ENCODE measurements at places on chromosomes 2 and 18.
A peak's percentile ranks its signal among the peaks of the same experiment; 100 is the strongest.

DNA sequence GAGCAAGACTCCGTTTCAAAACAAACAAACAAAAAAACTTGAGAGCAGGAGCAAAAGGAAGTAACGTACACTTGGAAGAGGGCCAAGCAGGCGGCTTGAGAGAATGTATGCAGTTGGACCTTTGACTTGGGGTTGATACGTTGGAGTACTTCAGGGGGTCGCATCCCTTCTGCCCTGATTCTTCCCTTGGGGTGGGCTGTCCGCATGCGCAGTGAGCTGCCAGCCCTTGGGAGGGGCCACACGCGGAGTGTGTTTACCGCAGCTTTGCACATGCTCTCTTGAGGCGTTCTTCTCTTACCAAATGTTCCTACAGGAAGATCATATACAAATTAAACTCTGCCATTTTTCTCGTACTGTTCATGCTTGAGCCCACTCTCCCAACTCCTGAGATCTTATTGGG lies 38.1 kb upstream of the SOCS6 start:
- no peak for DNase-seq

DNA sequence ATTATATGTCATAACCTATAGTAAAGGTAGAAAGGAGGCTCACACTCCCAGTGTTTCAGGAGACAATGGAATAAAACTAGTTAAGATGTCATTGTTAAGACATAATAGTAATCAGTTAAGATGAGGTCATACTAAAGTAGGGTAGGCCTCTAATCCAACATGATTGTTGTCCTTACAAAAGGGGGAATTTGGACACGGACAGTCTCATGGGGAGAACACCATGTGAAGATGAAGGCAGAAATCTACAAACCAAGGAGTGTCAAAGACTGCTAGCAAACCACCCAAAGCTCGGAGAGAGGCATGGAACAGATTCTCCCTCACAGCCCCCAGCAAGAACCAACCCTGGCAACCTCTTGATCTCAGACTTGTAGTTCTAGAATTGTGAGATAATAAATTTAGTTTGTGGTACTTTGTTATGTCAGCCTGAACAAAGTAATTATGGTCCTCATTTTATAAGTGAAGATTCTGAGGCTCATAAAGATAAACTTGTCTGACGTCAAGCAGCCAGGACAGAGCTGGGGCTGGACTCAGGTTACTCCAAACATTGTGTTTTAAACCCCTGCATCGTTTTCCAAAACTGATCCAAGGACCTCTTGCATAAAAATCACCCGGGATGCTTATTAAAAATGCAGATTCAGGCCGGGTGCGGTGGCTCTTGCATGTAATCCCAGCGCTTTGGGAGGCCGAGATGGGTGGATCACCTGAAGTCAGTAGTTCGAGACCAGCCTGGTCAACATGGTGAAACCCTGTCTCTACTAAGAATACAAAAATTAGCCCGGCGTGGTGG lies 47.8 kb downstream of the CCDC195 start:
- no peak for DNase-seq

GRCh38 chr2:120005834-120006521 lies 6.9 kb upstream of the EPB41L5 start:
- no peak for DNase-seq

DNA sequence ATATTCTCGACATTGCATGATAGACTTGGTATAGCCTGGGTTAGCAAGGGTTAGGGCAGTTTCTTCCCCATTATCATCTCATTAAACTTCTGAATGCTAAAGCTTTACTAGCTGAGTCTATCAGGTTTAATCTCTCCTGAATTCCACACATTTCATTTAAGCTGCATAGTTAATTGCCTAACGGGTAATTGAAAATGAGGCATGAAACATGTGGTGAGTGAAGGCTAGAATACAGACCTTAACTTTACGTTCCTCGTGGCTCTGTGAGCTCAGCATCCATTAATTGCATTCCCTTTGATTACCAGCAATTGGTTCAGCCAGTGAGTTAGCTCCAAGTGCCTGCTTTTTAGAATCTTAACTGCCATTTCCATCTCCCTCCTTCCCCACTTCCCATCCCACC lies 126.5 kb upstream of the MEX3C start:
- no peak for DNase-seq

GRCh38 chr2:191740016-191740419 lies 62.1 kb downstream of the NABP1 start:
- DNase-seq: no peak

- DNase-seq: no peak
Observed at GRCh38 chr18:9104244-9104901, 1.9 kb downstream of the NDUFV2 start.

DNA sequence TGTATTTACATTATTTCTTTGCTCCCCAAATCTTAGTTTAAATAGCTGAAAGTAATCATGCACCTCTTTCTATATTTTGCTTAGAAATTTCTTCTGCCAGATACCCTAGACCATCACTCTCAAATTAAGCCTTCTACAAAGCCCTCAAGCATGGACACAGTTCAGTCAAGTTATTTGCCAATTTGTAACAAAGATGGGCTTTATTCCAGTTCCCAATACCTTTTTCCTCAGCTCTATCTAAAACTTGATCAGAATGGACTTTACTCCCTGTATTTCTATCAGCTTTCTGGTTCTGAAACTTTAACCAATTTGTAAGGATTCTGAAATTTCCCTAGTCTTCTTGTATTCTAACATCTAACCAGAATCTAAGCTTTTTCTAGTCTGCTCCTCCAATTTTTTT lies 56.6 kb downstream of the SYT4 start:
- DNase-seq: no peak

DNA sequence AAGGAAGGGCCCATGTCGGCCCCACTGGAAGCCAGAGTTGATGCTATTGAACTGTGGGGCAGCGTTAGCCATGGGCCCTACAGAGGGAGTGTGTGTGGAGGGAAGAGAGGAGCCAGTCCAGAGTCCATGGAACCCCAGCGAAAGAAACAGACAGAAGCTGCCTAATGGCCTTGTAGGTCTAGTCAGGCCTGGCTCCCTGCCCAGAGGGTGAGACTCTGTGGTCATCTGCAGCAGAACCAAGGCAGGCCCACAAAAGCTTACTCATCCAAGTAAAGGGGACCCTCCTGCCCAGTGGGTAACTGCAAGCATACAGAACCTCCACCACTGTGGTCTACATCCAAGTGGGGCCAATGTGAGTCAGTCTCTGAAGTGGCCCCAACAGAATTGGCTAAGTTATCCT lies 439.8 kb downstream of the TGIF1 start:
- no peak for DNase-seq

- no peak for DNase-seq
Observed at GRCh38 chr2:149616681-149617456, 29.3 kb upstream of the MMADHC start.

- no peak for DNase-seq
Observed at GRCh38 chr2:10610213-10610910, 79.4 kb downstream of the NOL10 start.

GRCh38 chr2:39545957-39546356 lies 108.9 kb upstream of the MAP4K3 start:
- DNase-seq: no peak

DNA sequence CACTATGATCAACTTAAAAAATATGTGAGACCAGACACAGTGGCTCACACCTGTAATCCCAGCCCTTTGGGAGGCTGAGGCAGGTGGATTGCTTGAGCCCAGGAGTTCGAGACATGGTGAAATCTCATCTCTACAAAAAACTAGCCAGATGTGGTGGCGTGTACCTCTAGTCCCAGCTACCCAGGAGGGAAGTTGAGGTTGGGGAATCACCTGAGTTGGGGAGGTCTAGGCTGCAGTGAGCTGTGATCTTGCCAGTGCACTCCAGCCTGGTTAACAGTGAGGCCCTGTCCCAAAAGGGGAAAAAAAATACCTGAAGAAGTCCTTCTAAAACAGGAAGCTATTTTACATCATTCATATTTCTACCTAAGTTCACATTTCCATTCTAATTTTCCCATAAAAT lies 144.0 kb downstream of the EML6 start:
- no peak for DNase-seq

GRCh38 chr2:41502752-41503151 lies 545.1 kb upstream of the PKDCC start:
- DNase-seq: no peak

- no peak for DNase-seq
Observed at GRCh38 chr18:47404845-47405244, 153.4 kb upstream of the SKOR2 start.

DNA sequence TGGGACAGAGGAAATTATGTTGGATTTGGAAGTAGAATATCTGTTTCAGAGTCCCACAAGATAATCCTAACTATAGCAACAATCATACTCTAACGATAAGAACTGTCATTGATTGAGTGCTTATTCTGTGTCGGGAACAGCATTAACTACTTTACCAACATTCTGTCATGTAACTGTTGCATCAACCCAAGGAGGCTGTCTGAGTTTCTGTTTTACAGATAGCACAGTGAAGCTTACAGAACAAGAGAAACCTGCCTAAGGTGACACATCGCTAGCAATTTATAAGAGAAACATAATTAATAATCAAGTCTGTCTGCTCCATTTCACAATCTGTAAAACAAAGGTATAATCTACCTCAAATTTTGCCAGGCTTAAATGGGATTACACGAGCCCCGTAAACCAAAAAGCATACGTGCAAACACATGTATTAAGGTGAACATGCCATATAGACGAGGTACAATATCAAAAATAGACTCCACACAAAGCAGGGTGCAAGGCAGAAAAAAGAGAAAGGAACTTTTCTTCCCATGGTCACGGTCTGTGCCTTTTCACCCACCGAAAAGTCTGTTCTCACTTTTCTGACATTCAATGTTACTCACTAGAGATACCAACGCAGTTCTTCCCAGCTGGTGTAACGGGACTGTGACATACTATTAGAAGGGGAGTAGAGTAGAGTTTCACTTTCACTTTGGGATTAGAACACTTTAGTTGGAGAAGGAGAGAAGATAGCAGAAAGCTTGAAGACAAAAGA lies 37.2 kb upstream of the SLC8A1 start:
- no peak for DNase-seq

DNA sequence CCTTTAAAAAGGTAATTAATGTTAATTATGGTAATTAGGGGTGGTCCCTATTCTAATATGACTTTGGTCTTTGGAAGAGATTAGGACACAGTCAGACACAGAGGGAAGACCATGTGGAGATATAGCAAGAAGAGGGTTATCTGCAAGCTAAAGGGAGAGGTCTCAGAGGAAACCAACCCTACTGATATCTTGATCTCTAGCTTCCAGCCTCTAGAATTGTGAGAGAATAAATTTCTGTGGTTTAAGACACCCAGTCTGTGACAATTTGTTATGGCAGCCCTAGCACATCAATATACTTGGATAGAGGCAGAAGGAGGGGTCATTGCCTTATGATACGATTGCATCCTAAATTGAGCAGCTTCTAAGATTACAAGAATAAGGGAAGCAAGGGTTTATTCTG lies 21.3 kb upstream of the NT5C1B start:
- DNase-seq: no peak

GRCh38 chr2:54652540-54652939 lies 70.9 kb upstream of the EML6 start:
- DNase-seq: no peak

GRCh38 chr2:70212298-70212932 lies 21.6 kb upstream of the C2orf42 start:
- DNase-seq: no peak

- DNase-seq: no peak
Observed at GRCh38 chr2:159793326-159793725, 4.7 kb downstream of the CD302 start.

DNA sequence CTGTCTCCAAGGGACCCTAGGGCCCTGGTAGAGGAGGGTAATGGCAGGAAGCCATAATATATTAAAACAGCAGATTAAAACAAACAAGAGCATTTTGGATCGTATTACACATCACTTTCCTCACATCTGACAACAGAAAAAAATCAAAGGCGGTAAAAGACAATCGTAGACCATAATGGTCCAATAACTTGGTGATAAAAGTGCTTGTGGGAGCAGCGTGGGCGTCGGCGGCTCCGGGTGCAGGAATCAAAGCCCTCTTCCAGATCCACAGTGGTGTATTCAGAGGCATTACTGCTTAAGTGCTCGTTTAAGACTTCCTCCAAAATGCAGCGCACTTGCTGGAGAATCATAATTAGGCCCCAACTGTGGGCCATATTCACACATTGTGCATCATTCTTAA lies 68.0 kb downstream of the FECH start:
- DNase-seq: no peak

GRCh38 chr2:230326453-230327417 lies at the start of gene SP140L:
Gene SP140L, plus strand, starts transcription at chr2:230327193. Its CDS starts 77 bp downstream, at chr2:230327270.
- DNase-seq: peak; percentile 75

- no peak for DNase-seq
Observed at GRCh38 chr2:45330637-45331409, 280.2 kb downstream of the SRBD1 start.

DNA sequence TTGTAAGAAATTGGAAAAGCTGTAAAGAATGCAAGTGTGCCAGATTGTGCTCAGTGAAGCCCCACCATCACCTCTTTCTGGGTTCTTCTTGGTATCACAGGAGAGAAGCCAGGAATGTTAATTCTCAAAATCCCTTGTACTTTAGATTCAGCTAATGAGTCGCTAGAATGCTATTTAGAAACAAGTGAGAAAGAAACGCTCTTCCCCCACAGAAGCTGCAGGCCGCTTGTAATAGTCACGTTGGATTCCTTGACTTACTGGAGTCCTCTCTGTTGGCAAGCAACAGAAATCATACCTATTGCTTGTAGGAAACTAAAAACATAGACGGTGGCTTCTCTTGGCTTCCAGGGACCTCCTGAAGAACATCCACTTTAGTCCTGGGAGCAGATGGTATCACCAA lies 375.6 kb upstream of the LRATD1 start:
- no peak for DNase-seq

GRCh38 chr18:44689736-44690135 lies 9.0 kb downstream of the SETBP1 start:
- no peak for DNase-seq

- no peak for DNase-seq
Observed at GRCh38 chr2:221569871-221570270, 2.2 kb downstream of the EPHA4 start.

- DNase-seq: no peak
Observed at GRCh38 chr2:181952404-181953226, 33.0 kb upstream of the PPP1R1C start.

DNA sequence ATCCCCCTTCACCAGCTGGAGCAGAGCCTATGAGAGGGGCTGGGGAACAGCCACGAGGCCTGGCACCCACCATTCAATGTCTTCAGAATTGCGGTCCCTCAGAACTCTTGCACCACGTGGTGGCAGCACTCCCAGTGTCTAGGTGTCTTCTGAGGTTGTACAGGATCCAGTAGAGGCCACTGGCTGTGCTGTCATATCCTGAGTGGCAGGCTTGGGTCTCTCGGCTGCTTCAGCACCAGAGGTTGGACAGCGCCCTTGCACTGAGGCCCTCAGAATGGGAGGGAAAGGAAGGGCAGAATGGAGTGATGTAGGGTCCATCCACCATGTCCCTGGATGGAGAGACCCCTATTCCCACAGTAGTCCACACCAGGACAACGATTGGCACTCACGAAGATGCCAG lies 112.0 kb upstream of the TEKT4 start:
- DNase-seq: no peak

GRCh38 chr18:75337348-75337747 lies 90.2 kb downstream of the SMIM21 start:
- no peak for DNase-seq
